Parietal lobe (tissue), 2 donors: ENCODE measurements at places on chromosomes 5 and 9. TPM values are rescaled to one million over a fixed set of nuclear protein-coding genes. Genes with fewer than 3 reads are reported as not detected.

OSMR gene
- total RNA-seq = 1.3 TPM

SOHLH1 gene
- not detected for total RNA-seq

GFI1B gene
- total RNA-seq = not detected

KCNN2 gene
- total RNA-seq = 19.1 TPM

ERBIN gene
- total RNA-seq = 99.2 TPM

CRHBP gene
- total RNA-seq = 2.8 TPM

ICE1 gene
- 68.2 TPM for total RNA-seq

ENG gene
- 1.9 TPM for total RNA-seq

MEGF10 gene
- total RNA-seq = 28.2 TPM

ANAPC2 gene
- 39.1 TPM for total RNA-seq

GPX8 gene
- 0.63 TPM for total RNA-seq

N4BP3 gene
- 9.7 TPM for total RNA-seq

BAAT gene
- total RNA-seq = 0.31 TPM

SPARC gene
- total RNA-seq = 75.1 TPM

PCDHGB2 gene
- total RNA-seq = 21.9 TPM

MYMK gene
- not detected for total RNA-seq

SPATA6L gene
- total RNA-seq = 13.8 TPM

EPB41L4B gene
- total RNA-seq = 3.4 TPM

PTGES gene
- 2.5 TPM for total RNA-seq

SPINK4 gene
- total RNA-seq = not detected

NR4A3 gene
- 13.5 TPM for total RNA-seq

GRIN1 gene
- total RNA-seq = 63.5 TPM

GPX3 gene
- total RNA-seq = 17.5 TPM

FCN1 gene
- 0.31 TPM for total RNA-seq
